Activated B cell treated with CpG ODN at 0.5 μM for 24 hours (primary cell): ENCODE measurements at places on chromosomes 5 and 9.

DNA sequence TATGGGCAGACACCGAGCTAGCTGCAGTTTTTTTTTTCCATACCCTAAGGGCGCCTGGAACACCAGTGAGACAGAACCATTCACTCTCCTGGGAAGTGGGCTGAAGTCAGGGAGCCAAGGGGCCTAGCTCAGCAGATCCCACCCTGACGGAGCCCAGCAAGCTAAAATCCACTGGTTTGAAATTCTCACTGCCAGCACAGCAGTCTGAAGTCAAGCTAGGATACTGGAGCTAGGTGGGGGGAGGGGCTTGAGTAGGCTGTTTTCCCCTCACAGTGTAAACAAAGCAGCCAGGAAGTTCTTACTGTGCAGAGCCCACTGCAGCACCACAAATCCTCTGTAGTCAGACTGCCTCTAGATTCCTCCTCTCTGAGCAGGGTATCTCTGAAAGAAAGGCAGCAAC is 151.7 kb upstream of the HCN1 start:
- DNase-seq: no peak

- DNase-seq: no peak
Measured at GRCh38 chr5:89308606-89309040, 425.6 kb upstream of the MEF2C start.

GRCh38 chr5:78541086-78541654 is 107.4 kb downstream of the LHFPL2 start:
- no peak for DNase-seq

DNA sequence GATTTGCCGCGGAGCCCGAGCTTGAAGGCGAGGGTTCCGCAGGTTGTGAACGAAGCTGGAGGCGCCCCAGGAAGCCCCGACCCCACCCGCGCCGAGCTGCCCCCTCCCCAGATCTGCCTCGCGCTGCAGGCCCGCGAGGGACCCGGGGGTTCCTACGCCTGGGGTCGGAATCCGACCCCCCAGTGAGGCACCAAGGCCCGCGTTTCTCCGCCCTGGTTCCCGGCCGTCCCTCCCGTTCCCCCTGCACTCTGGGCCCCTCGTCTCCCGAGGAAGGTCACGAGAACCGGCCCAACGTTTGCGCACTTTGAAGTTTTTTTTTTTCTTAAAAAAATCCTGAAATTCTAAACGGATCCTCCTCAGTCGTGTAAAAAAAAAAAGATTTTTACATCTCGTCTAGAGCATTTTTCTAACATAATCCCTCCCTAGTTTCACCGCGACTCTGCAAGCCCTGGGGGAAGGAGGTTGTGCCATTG is 880 bp upstream of the GFPT2 start:
- no peak for DNase-seq

- DNase-seq: no peak
Measured at GRCh38 chr9:76459694-76460635, 983 bp downstream of the GCNT1 start.
